ENCODE measurements at places on chromosomes 16 and 17. TPM values are rescaled to one million over a fixed set of nuclear protein-coding genes. Genes with fewer than 3 reads are reported as not detected.

The NFATC2IP gene
- total RNA-seq = 70.4 TPM

The SBK1 gene
- total RNA-seq = 91.2 TPM

The RPTOR gene
- 39.9 TPM for total RNA-seq

- H3K36me3 ChIP-seq = no peaks in the 10 kb centered on the region
- peaks cover 28% of the 10 kb centered on the region for H3K4me1 ChIP-seq
- no peaks in the 10 kb centered on the region for H3K27me3 ChIP-seq
- no peak overlapping the region for H3K27ac ChIP-seq
- no peak for DNase-seq
Measured at GRCh38 chr16:77913738-77914253, 108.6 kb upstream of the CLEC3A start.
